ENCODE measurements at places on chromosomes 6 and 20.

GRCh38 chr20:36890586-36890985 is 14.6 kb downstream of the TLDC2 start:
- no peak for DNase-seq

DNA sequence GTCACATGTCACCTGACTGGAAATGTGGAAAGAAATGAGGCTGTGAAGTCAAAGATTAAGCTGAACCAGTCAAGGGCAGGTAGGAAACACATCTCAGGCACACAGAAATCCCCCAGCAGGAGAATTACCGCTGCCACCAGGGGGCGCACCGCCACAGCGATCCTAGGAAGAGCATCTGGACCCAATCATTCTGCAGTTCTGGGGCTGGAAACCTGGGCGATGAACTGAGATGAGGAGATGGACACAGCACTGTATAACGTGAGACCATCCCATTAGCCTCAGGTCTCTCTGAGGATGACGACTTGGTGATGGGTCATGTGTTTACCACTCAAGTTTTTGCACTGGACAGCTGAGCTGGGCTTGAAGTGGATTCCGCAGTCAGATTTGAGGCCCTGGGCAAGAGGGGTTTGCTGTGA is 6.5 kb upstream of the SLC24A3 start:
- peak; percentile 18 for DNase-seq

- no peak for DNase-seq
Measured at GRCh38 chr6:117423754-117424153, 2.0 kb downstream of the ROS1 start.

- DNase-seq = no peak
Measured at GRCh38 chr6:159689001-159689400, 4.0 kb downstream of the SOD2 start.

- no peak for DNase-seq
Measured at GRCh38 chr6:133555685-133556084, 314.5 kb downstream of the EYA4 start.

DNA sequence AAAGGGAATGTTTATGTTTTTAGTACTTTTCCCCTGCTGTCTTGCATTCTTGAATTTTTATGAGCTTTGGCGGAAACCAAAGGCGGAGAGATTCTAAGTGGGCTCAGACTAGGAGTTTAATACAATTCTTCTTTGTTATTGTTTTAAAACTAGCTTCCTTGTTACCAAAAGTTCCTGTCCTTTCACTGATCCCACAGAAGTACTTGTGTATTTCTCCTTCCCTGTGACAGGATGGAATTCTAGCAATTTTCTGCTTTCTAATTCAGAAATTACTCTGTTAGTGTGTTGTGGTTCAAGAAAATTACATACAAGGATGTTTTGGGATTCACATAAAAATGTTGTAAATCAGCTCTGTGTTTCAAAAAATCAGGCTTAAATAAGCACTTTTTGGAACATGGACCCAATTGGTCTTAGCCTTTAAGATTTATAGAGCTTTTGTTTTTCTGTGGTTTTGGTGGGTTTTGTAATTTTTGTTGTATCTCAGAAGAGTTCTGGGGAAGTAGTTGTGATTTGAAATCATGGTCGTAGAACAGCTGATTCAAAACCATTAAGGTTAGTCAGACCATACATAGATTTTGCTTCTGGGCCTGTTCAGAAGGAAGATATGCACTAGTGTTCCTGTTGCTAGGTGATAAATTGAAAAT is 17.6 kb upstream of the CTAGE9 start:
- no peak for DNase-seq

DNA sequence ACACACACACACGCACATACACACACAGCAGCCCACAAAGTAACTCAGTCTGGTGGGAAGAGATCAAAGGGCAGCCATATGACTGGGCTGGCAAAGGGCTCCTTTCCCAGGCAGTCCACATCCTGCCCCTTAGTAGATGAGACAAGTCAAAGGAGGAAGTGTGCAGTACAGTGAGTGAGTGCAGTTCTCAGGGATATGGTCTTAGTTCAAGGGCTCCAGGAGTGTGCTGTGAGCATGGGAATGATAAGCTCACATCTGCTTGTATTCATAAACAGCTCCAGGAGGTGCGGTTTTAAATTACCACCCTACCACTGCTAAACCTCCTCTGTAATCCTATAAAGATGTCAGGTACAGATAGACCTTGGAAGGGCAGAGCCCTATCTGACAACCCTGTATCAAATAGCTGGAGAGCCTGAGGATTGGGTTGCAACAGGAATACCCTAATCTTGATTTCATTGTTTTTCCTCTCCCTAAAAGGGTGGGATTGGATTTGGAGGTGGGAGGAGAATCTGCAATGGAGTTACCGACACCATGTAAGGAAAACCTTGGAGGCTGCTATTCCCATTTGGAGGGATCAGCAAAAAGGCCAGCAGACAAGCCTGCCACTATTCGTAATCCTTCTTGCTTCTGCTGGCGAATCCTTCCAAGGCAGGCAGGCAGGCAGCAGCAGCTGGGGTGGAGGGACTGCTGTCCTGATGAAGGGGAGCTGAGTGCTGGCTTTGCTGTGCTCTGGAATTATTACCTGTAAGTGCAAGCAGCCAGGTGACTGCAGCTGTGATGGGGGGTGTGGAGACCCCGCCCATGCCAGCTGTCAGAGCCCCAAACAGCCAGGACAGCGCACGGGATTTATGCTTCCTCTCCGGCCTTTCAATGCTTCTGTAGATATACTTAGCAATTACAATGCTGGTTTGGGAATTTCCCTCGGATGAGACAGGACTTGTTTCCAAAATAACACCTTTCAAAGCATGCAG is 342.7 kb downstream of the PRL start:
- no peak for DNase-seq

DNA sequence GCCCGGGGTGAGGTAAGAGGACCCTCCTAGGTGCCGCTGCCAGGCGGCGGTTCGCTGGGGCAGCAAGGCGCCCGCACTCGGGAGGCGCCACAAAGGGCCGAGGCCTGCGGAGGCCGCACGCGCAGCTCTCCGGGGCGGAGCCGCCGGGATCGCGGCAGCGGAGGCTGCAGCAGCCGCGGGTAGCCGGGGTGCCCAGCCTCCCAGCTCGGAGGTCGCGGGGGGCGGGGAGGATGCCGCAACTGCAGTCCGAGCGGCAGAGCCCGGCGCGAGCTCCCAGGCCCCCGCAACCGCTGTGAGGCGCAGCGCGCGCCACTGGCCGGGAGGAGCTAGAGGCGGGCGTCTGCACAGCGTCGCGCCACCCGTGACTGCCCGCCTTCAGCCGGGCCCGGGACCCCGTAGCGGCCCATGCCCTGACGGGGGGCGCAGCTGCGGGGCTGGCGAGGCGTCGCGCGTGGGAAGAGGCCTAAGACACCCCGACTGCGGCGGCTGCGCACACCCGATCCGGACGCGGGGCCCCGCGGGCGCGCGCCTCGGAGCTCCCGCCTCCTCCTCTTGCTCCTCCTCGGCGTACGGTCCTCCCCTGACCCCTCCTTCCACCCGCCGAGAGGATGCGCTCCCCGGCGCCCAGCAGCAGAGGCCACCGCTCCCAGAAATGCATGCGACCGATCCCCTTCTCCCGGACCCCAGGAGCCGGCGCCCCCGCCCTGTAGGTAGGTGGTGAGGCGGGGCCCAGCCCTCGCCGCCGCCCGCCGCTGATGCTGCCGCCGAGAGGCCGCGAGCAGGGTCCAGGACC is at the start of gene NCOA7:
TSS of gene NCOA7 (plus strand) at position 603 of the 793 bp plus-strand sequence. CDS start 24,395 bp downstream, outside the sequence.
- DNase-seq = peak; percentile 75

- DNase-seq = peak; percentile 18
Measured at GRCh38 chr20:6122873-6123648, at the start of gene FERMT1. Gene FERMT1 (minus strand): TSS chr20:6123030. CDS start chr20:6119554, 3,476 bp downstream.

DNA sequence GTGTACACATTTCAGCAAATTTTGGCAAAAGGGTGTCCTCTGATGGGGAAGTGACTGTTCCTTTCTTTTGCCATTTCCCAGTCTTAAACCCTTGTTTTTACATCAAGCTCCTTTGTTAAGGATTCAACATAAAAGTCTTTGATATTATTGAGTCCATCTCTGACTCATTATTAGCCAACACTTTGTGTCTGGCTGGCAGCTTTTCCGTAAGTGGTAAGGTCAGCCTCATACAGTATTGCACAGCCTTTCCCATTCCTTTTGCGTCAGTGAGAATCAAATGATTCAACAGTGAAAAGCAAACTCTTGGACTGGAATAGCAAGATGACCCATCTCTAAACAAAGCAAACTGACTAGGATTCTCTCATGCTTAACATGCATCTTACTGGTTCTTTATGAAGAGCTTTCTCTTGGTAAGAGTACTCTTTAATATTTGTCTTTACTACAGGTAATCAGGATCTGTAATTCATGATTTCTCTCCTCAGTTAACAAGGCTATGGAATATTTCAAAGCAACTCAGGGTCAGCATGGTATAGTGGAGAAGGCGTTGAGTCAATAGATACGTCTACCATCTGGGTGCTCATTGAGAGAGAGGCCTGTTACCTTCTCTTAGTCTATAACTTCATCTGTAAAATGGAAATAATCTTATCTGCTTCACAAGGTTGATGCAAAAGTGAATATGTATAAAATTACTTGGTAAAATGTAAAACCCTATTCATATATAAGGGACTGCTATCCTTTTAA is 183.6 kb downstream of the PRL start:
- DNase-seq = no peak

- no peak for DNase-seq
Measured at GRCh38 chr6:142803032-142803431, 141.9 kb downstream of the HIVEP2 start.
